ENCODE measurements at places on chromosomes 2 and 18.

- no peak for DNase-seq
Measured at GRCh38 chr2:29343830-29344229, 228.6 kb downstream of the CLIP4 start.

- no peak for DNase-seq
Measured at GRCh38 chr2:170371231-170371998, 193.5 kb downstream of the MYO3B start.

DNA sequence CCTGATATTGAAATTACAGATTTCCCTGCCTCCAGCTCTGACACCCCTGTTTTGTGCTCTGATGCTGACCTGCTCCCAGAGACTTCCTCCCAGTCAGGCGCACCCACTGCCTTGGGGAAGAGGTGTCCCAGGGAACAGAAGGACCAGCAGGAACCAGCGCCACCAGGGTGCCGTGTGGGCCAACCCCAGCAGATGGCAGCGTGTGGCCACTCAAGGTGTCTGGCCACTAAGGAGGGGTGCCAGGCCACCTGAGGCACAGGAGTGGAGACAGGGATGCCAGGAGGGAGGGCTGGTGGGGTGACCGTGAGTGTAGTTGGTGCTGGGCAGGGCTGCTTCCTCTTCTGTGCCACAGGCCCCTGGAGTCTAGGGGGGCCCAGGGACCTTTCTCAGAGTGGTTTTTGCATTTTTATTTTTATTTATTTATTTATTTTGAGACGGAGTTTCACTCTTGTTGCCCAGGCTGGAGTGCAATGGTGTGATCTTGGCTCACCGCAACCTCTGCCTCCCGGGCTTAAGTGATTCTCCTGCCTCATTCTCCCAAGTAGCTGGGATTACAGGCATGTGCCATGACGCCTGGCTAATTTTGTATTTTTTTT is 56.0 kb downstream of the TEX44 start:
- peak; percentile 39 for DNase-seq

DNA sequence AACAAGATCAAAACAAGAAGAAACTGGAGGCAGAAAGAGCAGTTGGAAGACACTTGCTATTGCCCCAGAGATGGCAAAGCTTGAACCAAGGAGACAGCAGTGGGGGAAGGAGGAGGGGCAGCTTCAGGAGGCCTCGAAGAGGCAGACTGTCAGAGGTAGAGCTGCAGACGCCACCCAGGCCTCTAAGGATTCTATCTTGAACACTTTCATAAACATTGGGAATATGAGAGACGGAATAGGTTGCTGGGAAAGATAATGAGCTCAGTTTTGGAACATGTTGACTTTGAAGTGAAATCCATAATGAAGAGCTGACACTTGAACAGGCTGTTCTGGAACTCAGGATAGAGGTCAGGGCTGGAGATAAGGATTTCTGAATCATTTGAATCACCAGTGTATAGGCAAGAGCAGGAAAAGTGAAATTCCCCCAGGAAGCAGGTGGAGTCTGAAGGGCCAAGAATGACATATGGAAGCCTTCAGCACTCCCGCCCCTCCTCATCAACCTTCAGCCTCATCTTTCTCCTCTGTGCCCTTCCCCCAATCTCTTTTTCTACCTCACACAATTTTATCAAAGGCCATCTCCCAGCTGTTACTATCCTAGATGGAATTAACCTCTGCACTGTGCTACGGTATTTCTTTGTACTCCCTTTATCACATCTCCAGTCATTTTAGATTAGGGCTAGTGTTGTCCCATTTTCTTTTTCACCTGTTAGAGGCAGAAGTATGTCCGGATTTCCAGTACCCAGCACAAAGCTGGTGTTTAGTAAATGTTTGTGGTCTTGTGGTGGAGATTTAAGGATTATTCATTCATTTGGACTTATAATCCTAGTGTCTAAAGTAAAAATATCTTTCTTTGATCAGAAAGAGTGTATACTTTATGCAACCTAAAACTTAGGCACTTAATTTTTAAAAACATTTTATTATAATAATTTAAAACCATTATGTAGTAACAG is 47.5 kb upstream of the RTN4 start:
- DNase-seq = no peak

DNA sequence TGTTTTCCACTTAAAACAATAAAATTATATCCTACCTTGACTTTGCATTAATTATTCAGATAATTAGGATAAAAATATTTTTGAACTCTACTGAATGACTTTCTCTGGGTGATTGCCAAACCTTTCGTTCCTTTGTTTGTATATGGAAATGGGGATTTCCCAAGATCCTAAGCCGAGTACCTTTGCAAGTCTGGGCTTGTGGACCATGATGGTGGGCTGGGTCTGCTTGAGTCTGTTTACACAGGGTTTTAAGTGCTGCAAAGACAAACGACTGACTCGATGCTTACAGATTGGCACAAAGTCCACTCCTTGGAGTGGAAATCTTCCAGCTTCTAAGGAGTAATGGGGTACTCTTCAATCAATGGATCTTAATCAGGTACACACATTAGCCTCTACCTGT is 659.5 kb downstream of the TSN start:
- peak; percentile 65 for DNase-seq

DNA sequence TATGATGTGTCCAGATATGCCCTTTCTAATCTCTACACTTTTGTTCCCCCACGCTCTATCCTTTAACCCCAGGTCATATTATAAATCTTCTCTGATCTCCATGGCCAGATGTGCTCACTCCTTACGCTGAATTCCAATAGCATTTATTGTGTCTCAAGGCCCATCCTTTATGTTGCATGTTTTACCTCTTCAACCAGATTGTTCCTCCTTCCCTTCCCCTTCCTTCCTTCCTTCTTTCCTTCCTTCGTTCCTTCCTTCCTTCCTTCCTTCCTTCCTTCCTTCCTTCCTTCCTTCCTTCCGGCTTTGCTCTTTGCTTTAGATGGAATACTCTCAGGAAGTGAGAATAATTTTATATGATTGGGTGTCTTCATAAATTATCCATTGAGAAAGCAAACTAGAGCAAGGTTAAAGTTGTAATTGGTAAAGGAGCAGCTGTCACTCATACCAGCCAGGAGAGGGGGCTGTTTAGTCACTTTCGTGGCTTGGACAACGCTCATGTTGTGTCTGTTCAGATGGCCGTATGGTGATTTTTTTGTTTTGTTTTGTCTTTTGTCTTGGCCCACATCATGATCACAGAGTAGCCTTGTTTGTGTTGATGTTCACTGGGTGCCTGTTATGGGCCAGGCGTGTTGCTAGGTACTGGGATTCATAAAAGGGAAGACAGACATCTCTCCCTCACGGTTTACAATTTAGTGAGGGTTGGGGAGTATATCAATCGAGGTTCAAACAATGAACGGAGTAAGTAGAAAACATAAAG is 68.0 kb downstream of the DAW1 start:
- peak; percentile 36 for DNase-seq

DNA sequence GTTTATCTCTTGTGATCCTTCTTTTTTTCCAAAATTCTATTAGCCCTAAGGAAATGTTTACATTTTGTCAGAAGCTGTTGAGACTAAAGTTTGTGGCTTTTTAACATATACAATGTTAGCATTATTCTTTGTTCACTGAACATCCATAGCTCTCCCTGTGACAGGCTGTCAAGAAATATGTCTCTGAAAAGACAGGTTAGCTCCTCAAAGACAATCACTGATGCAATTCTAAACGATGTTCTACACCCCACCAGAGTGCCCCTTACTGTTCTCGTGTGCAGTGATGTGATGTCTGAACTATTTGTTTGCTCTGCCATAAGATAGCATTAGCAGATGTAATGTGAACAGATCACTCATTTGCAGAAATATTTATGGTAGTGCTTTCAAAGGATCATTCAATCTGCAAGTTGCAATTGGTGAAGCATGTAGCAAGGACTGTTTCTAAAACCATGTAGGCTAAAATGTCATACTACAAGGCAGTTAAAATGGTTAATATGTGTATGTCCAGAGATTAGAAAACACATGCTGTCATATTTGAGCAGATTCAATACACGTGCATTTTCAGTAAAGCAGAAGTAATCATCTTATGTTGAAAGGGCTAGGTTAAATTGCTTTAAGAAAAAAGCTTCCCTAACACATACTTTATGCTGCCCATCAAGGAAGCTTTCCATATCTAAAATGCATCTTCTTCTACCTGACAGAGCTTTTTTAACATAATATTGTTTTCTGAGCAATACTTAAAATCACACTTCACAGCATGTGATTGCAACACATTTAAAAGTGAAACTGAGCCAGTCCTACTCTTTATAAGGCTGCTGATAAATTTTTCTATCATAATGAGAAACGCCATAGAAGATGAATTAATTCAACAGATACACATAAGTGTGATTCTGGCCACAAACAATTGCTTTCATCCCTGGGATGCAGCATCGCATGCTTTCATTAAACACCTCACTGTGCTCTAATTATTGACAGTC is 285.7 kb upstream of the UBE2E3 start:
- DNase-seq = no peak

GRCh38 chr2:60356346-60356745 is 197.1 kb downstream of the BCL11A start:
- no peak for DNase-seq

- DNase-seq = no peak
Measured at GRCh38 chr2:109144271-109144670, 15.3 kb downstream of the SH3RF3 start.

GRCh38 chr2:121064186-121064585 is 220.8 kb downstream of the TFCP2L1 start:
- DNase-seq = no peak

GRCh38 chr2:200871151-200871550 is 6.7 kb upstream of the CLK1 start:
- DNase-seq = no peak

GRCh38 chr2:37916512-37917082 is 8.5 kb upstream of the RMDN2 start:
- no peak for DNase-seq

DNA sequence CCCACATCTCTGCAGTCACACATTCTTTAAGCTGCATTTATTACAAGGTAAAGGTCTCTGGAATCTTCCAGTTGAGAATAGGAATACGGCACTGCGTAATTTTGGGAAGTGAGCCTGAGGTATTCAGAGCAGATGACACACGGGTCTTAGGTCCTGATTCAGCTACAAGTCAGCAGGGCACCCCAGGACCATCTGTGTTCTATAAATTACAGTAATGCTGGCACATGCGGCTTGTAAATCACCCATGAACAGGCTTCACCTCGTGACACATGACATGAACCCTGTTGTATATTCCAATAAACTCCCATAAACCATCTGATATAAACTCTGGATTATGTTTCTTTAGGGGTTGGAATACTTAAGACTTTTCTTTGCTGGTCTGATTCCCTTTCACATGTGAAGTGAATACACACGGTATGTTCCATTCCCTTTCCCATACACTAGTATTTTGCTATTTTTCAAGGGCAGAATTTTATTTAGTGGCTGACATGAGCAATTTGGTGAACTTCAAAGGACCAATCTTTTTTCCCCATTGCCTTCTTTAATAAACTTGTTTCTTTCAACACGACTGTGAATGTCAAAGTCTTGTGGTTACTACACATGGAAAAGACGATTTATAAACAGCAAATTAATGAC is 298.6 kb downstream of the MEIS1 start:
- no peak for DNase-seq

- DNase-seq = no peak
Measured at GRCh38 chr18:66438711-66439536, 165.0 kb downstream of the CDH19 start.

DNA sequence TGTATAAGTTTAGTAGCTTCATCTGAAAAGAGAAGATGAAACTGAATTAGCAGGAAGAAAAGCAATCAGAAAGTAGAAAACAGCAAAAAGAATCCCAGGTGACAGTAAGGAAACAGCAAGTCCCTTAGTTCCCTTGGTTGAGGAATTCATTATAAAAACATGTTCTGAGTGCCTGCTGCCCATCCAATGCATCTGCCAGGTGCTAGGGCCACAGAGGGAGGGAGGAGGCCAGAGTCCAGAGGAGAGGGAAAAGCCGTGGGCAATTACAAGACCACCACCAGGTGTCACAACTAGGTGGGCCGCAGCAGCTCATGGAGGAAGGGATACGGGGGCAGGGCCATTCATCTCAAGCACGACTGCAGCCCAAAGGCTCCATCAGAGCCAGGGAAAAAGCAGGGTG is 55.9 kb upstream of the TFCP2L1 start:
- no peak for DNase-seq

DNA sequence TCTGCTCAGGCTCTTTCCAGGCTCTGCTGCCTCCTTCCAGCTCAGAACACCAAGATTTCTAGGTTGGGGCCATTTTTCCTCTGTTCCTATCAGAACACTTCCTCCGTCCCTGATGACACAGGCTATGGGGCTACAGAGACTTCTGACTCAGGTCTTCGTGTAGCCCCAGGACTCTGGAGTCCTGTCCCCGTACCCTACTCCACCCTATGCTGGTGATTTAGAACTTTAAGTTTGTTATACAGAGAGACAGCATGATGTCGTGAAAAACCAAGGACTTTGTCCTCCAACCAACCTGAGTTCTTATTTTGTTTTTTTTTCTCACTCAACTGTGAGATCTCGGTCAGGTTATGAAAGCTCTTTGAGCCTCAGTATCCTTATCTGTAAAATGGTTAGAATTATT is 78.7 kb downstream of the HS1BP3 start:
- no peak for DNase-seq

DNA sequence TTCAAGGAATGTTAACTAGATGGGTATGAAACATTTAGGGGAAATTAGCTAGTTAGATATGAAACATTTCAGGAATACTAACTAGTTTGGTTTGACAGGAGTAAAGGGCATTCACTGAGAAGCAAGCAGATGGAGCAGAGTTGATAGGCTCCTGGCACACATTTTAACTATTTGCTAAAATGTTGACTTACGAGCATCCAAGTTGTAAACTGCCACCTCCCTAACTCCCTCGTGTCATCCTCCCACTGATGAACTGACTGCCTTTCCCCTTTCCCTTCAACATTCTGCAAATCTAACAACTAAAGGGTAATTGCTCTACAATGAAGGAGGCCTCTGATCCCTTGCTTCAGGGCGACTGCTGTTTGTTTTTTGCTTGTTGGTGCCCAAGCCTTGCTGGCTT is 580.4 kb upstream of the FAM98A start:
- DNase-seq = no peak

DNA sequence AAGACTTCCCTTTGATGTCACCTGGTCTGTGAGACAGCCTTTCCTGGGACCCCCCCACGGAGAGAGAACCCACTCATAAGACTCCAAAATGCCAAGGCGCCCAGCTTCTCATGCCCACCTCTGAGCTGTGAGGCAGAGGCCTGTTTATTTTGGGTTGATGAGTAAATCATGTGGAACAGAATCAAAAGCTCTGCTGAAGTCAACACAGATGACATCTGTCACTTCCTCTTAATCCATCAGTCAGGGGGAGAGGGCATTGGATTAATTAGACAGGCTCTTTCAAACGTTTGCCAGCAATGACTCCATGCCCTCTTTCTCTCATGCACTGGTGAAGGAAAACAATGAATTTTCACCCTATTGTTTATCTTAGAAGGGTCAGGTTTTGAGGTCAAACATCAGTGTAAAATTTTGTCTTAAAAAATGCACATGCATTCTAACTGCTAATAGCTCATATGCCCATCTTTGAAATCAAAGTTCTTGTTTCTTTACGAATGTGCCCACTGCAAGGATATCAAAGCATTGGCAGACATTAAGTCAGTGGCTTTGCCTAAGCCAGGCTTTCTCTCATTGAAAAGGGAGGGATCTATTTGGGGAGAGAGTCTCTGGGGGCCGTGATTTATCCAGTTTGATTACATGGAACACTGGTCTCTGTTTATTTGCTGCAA is 184.1 kb downstream of the ACKR3 start:
- no peak for DNase-seq

Measured in NCI-H526 (cell line).